Brain (organoid and tissue), 16 donors: ENCODE measurements at places on chromosomes 13 and 19. TPM values are rescaled to one million over a fixed set of nuclear protein-coding genes. Genes with fewer than 3 reads are reported as not detected.

The UQCR11 gene
- polyA plus RNA-seq: 240 TPM

The RGCC gene
- polyA plus RNA-seq: 86.0 TPM

The DCT gene
- 0.31 TPM for polyA plus RNA-seq

The ADPRHL1 gene
- polyA plus RNA-seq: 133 TPM

The KIR2DL1 gene
- not detected for polyA plus RNA-seq

The WIZ gene
- polyA plus RNA-seq: 39.5 TPM

The RPS5 gene
- 1,967 TPM for polyA plus RNA-seq

The GDF15 gene
- 5.2 TPM for polyA plus RNA-seq

The PLK5 gene
- polyA plus RNA-seq: 1.1 TPM

The CYP2S1 gene
- polyA plus RNA-seq: 0.54 TPM

The IFNL1 gene
- not detected for polyA plus RNA-seq

The NMRK2 gene
- polyA plus RNA-seq: 0.31 TPM

The MADCAM1 gene
- 3.4 TPM for polyA plus RNA-seq

The DLEU7 gene
- 0.98 TPM for polyA plus RNA-seq

The VSTM1 gene
- not detected for polyA plus RNA-seq

The SSC5D gene
- polyA plus RNA-seq: 2.6 TPM

The GJA3 gene
- polyA plus RNA-seq: not detected

The CEACAM6 gene
- polyA plus RNA-seq: 2.0 TPM

The PGLYRP1 gene
- not detected for polyA plus RNA-seq

The ATP1A3 gene
- polyA plus RNA-seq: 213 TPM

The GJB2 gene
- 1.0 TPM for polyA plus RNA-seq
